ENCODE measurements at places on chromosomes 4 and X.

DNA sequence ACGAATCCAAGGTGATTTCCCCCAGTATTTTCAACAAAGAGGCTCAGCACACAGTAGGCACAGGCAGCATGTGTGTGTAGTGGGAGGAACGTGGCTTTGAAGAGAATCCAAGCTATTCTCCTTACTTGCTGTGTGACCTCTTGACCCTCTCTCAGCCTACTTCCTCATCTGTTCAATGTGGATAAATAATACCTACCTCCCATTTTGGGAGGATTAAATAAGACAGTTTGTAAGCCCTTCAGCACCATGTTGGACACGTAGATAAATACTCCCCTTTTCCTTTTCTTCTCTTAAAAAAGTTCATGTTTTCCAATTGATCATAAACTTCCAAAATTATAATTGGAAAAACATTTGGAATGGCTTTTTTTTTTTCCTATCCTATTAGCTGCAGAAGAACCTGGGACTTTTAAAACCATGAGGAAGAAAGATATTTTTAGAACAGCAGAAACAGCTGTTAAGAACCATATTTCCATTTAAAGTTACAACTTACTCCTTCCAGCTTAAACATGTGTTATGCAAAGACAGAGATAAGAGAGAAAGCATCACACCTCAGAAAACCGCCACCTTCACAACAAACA lies 56.1 kb upstream of the TMEM131L start:
- DNase-seq = no peak

- DNase-seq = no peak
Measured at GRCh38 chrX:108417257-108417656, 21.0 kb downstream of the COL4A6 start.

DNA sequence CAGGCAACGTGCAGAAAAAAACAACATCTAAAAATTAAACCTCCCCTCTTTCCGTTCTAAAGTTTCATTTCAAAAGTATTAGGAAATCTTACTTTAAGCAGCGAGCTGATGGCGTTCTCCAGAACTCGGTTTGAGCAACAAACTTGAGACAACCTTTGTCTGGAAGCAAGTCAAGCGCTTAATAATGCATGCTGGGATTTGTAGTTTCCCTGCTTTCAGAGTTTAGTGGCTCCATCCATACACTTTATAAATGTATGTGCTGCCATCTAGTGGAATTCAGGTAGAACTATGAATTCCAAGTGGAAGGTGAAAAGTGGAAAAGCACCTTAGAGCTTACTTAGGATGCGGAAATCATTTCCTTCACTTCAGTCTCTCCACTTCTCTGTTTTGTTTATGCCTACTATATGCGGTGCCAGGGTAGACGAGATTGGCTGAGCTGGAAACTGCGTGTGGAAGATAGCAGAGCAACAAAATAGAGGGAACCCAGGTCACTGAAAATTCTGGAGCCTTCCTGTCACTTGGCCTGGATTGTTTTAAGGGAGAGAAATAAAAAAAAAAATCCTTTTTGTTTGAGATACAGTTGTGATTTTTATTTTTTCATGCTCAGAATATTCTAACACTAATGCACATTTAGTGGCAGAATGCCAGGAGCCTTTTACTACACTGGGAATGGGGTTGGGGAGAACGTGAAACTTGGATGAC lies at the start of gene BDH2:
BDH2 (minus strand) TSS at position 144 of the 702 bp plus-strand sequence. CDS start 3,580 bp downstream, outside the sequence.
- peak; percentile 89 for DNase-seq

DNA sequence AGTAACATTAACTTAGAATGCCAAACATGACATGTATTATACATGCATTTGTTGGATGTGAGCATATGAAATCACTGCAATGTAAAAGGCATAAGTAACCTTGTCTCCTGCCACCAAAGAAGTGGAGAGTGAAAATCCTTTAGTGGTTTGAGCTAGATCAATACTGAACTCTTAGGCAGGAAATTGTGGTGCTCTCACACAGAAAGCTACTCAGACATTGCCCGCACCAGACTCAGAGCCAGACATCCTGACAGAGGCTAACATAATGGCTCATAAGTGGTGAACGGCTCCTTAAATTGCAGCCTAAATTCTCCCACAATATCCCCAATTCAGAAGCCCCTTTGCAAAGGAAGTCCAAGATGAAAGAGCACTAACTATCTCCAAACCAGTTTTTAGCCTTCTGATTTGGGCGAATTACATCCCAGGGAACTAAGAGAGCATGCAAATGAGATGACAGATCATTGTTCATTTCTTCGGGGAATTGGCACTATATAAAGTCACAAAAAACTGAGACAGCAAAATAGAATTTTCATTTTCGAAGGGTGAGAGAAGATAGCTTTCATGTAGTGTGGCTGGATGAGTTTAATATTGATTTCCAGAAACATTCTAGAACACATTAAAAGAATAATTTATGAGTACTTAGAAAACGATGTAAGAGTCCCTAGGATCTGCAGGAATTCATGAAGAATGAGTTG lies 233.6 kb upstream of the RPS6KA3 start:
- no peak for DNase-seq

GRCh38 chr4:125097729-125098128 lies 217.0 kb upstream of the FAT4 start:
- peak; percentile 28 for DNase-seq

GRCh38 chr4:104589264-104589868 lies 94.7 kb upstream of the CXXC4 start:
- DNase-seq = no peak

DNA sequence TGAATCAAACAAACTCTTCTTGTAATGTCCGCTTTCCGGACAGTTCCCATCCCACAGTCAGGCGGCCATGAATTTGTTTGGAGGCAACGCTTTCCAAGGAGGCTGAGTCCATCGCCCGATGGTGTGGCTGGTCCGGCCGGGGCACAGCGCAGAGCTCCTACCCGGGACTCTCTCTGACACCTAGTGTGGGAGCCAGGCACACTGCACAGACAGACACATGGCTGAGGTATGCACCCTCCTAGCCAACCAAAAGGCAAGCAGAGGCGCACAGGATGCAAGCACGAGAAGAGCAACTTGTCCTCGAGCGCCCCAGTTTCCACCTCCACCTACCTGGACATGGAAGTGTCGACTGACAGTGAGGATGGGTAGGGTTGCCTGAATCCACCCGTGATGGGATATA lies 87.5 kb downstream of the LEF1 start:
- no peak for DNase-seq

DNA sequence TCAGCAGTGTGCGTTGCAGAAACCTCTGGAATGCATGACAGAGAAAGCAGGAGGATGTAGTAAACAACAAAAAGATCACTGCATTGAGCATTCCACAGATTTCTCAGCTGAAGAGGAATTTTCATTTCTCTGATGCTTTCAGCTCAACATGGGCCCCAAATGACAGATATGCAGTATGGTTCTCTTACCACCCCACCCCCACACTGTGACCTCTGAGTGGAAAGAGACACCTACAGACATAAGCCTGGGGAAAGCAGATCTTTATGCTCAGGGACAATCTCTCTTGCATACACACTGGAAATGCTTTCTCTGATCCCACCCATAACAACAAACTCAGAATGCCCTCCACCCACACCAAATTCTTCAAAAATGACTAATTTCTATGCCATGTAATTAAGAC lies 983.7 kb upstream of the LCORL start:
- no peak for DNase-seq

- no peak for DNase-seq
Measured at GRCh38 chr4:65600656-65601055, 69.6 kb downstream of the EPHA5 start.

DNA sequence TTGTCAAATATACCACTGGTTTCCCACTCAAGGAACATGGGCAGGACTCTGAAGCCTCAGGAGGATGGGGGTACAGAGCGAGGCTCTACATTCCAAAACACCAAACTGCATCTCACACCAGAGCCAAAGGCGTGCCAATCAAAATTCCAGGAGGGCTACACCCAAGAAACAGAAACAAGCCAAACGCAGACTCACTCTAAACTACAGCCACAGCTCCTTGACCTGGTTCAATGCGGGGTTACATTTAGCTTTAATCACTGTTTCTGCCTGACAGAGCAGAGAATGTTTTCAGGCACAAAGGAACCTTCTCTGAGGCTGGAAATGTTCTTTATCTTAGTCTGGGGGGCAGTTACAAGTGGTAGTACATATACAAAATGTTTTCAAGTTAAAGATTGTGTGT lies 2121.5 kb upstream of the AGA start:
- DNase-seq = no peak

DNA sequence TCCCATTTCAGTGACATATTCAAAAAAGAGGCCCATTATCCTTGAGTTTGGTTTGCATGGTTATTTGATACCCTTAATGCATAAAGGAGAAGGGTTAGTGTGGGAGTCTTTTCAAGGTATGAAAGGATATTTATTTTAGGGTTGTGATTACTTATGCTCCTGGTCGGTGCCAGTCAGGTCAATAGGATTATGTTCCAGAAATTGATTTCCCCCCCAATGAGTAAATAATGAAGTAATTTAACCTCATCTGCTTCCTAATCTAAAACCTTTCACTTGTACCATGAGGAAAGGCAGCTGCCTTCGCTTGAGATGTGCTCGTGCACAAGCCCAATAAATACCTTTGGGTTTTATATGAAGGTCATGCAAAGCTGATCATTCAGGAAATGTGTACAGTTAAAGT lies 55.0 kb upstream of the NR0B1 start:
- DNase-seq = no peak

- no peak for DNase-seq
Measured at GRCh38 chr4:24471486-24472160, 112.7 kb downstream of the DHX15 start.

GRCh38 chr4:152352622-152353116 lies 183.2 kb downstream of the FBXW7 start:
- peak; percentile 42 for DNase-seq

GRCh38 chr4:90099812-90100211 lies 27.4 kb upstream of the CCSER1 start:
- DNase-seq = peak; percentile 81

GRCh38 chrX:50579955-50580354 lies 109.3 kb upstream of the DGKK start:
- peak; percentile 38 for DNase-seq

GRCh38 chrX:30414144-30414543 lies 105.0 kb upstream of the NR0B1 start:
- no peak for DNase-seq

DNA sequence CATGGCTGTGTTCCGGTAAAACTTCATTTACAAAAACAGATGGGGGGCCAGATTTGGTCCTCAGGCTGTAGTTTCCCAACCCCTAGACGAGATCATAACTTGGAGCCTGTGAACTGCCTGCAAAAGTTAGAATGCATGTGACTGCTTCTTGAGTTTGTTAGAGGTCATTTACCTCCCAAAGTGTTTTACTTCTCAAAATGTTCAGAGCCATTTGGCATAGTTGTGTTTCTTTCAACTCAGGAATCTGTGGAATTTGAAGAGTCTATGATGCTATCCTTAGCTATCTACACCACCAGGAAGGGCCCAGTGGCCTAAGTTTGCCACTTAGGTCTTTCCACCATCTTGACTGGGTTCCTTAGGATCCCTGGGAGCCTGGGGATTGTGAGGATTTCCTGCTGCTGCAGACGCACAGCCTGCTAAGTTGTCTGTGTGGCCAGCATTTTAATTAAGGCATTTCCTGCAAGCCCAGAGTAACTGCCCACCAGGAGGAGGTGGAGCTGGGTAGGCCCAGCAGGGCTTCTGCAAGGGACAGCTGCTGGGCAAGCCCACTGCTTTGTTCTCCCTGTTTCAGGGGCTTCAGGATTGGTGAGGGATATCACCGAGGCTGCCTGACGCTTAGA lies 53.1 kb downstream of the CCNI start:
- DNase-seq = peak; percentile 54

DNA sequence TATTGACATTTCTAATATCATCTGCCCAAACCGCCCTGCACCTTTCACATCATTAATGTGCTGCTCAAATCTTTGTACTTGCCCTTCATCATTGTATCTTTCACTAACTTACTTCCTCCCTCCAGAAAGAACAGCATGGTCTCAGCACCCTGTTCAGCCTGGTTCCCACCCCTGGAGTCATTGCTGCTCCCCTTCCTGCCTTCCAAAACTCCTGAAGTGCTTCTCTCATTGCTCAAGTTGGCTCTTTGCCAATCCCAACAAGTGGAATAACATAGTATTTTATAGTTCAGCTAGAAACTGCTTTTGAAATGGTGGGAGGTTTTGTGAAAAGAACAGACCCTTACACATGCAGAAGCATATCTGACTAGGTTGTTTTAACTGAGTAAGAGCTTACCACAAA lies 14.0 kb upstream of the TTC29 start:
- DNase-seq = peak; percentile 17

- DNase-seq = peak; percentile 68
Measured at GRCh38 chrX:24150051-24150790, 692 bp downstream of the ZFX start.

DNA sequence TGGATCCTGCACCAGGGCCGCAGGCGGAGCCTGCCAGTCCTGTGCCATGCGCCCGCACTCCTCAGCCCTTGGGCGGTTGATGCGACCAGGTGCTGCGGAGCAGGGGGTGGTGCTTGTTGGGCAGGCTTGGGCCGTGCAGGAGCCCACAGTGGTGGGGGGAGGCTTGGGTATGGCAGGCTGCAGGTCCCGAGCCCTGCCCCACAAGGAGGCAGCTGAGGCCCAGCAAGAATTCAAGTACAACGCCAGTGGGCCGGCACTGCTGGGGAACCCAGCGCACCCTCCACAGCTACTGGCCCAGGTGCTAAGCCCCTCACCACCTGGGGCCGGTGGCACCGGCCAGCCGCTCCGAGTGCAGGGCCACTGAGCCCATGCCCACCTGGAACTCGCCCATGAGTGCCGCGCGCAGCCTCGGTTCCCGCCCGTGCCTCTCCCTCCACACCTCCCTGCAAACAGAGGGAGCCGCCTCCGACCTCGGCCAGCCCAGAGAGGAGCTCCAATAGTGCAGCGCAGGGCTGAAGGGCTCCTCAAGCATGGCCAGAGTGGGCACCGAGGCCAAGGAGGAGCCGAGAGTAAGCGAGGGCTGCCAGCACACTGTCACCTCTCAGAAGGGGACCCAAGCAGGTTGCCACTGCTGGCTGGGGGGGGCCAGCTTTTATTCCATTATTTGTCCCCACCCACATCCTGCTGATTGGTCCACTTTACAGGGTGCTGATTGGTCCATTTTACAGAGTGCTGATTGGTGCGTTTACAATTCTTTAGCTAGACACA lies 339.0 kb upstream of the KLF3 start:
- DNase-seq = no peak

DNA sequence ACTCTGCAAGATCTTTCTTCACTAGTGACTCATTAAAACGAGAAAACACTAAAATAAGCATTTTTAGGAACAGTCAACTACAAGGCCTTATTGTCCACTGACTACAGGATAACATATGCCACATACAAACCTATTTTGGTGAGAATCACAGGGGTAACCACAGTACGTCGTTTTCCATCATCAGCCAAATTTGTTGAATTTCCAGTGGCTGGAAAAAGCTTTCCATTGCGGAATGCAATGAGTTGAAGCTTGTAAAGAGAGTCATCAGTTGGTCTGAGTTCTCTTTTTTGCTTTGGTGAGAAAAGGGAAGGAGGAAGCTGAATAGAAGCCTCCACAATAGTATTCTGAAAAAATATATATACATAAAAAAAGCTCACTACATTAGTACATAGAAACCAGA lies 102.4 kb downstream of the ADGRA3 start:
- DNase-seq = no peak

DNA sequence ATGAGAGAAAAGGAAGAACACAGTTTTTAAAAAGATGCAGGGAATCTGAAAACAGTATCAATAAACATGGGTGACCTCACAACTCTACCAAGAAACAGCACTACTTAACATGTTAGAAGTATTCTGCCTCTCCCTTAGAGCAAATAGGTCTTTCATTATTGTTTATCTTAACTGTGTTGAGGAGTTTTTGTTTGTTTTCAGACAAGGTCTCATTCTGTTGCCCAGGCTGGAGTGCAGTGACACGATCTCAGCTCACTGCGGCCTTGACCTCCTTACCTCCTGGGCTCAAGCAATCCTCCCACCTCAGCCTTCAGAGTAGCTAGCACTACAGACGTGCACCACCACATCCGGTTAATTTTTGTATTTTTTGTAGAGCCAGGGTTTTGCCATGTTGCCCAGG lies 165.3 kb upstream of the PRDX4 start:
- no peak for DNase-seq

All from HT1080 (cell line).